ENCODE measurements at places on chromosomes 2 and 18.
A peak's percentile ranks its signal among the peaks of the same experiment; 100 is the strongest.

DNA sequence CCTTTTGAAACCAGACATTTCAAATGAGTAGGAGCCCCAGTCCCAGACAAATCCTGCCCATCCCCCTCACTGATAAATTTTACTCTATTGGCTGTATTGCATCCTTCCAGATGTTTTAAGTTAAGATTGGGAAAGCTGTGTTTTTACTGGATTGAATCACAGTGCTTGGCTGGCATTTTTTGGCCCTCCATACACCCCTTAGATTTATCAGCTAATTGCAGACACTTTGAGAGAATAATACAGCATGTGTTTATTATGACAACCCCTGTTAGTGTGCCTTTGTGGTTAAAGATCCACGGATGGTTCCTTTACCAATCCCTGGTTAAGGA, 74.9 kb downstream of the ANTXR1 start:
- no peak for DNase-seq

- DNase-seq = peak; percentile 79
Observed at GRCh38 chr2:29921560-29921915, at the start of gene ALK. TSS of gene ALK (minus strand) at chr2:29921586. CDS start at chr2:29920659, 927 bp downstream.

DNA sequence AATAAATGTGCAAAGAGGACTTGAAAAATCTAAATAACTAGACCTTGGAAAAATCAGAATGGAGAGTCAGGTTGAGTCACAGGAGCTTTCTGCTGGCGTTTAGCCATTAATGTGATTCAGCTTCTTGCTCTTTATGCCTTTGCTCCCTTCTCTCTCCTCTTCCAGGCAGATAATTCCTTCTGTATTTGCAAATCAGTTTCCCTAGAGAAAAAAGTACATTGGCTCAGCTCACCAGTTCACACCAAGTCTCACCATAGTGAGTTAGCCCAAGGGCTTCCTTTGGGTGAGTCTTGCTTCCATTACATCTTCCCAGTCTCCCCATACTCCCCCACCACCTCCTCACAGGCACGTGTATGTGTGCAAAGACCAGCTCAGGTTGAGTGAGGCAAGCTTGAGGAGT, 73.6 kb downstream of the CYBRD1 start:
- no peak for DNase-seq

GRCh38 chr18:23085066-23085465, 50.2 kb upstream of the CABLES1 start:
- no peak for DNase-seq

GRCh38 chr2:84924173-84925106, 19.0 kb downstream of the TMSB10 start:
- DNase-seq = peak; percentile 56

DNA sequence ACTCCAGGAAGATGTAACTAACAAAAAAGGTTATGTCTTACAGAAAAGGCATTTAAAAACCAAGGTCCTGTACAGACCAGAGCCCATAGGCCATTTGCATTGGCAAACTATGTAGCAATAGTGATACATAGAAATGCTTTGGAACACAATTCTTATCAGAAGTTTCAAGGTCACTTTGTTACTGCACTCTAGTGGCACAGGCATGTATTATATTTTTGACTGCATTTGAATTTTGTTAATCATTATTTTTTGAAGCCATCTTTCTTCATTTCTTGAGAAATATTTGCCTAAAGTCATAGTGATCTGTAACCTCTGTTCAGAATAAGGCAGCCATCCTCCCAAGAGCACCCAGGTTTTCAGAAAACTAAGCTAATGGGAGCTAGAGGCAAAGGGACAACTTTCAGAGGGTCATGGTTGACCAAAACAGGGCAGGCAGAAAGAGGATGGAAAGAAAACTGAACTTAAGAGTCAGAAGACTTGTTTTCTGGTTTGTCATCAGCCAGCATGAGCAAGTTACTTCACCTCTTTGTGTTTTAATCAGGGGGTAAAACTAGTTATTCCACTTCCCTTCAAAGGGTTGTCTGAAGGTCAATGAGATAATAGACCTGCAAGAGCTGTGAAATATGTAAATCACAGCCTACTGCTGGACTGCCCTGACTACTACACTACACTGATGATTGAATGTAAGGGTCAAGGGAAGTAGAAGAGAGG, 41.5 kb downstream of the SLC38A11 start:
- no peak for DNase-seq

DNA sequence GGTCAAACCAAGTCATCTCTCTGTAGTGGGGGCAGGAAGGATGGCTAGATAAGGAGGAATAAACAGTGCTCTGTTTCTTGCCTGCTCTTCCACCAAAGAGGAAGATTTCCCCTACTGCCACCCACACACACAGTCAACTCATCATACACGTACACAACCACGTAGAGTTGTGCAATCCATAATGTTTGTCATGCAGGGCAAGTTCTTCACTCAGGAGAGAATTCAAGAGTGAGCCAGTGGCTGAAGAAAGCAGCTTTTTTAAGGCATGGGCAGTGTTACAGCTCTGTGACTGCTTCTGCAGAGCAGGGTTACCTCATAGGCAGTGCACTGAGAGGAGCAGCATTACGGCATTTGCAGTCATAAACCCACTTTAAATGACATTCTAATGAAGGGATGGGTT, 283.0 kb downstream of the RND3 start:
- DNase-seq = no peak

- DNase-seq = no peak
Observed at GRCh38 chr2:157216286-157216965, 41.1 kb upstream of the GALNT5 start.
